Cardiac muscle cell (in vitro differentiated cells and primary cell): ENCODE measurements at places on chromosomes 5 and 9.

GRCh38 chr5:59764361-59764760, 129.2 kb downstream of the PDE4D start:
- DNase-seq = no peak

GRCh38 chr5:12073426-12073825, 169.2 kb upstream of the CTNND2 start:
- DNase-seq = no peak

- no peak for DNase-seq
These were observed 23.4 kb downstream of the GLT6D1 start for GRCh38 chr9:135615666-135616618.

DNA sequence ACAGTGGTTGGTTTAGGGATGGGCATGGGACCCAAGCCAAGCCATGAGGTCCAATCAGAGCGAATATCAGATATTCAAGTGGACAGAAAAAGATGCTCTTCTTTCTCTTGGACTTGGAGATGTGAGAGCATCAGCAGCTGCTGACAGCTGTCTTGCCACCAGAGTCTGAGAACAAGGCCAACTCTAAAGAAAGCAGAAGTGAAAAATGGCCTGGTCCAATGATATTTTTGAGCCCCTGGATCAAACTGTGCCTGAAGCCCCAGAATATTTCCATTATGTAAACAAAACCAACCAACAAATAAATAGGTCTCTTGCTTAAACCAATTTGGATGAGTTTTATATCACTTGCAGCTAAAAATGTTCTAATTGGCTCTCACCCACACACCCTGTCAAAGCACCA, 30.7 kb upstream of the JADE2 start:
- DNase-seq = no peak

DNA sequence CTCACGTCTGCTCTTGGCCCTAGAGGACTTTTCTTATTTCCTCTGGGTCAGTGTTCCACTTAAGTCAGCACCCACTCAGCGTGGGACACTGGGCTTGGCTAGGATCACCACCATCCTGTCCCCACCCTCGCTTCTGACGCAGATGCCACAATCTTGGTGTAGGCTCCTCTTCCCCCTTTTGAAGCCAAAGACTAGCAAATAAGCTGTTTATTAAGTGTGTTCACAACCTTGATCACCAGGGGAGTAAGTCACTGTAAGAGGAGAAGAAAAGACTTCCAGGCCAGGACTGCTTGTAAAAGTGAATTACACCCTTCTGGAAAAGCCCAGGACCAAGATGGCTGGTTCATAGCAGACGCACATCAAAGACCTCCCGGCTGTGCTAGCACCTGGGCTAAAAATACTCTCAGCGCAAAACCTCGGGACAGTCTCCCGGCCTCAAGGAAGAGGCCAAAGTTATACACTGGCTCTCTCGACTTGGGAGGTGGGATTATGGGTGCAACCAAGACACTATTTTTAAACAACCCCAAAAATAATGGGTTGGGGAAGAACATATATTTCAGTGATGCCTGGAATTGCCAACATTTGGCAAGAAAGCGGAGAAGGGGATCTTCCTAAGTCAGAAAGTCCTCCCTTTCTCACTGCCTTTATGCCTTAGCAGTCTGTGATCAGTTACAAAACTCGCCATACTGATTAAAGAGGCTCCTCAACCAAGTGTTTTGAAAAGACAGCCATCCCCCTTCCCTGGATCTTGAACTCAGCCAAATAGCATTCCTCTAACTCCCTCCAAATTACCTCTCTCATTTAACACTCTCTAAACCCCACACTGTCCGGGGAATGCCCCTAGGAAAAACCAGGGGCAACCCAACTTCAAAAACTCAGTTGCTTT, 69.4 kb downstream of the RAPGEF1 start:
- no peak for DNase-seq

GRCh38 chr9:15433661-15434060, 11.0 kb downstream of the SNAPC3 start:
- DNase-seq = no peak

- DNase-seq = peak; percentile 71
These were observed 524 bp downstream of the PRR7 start for GRCh38 chr5:177447066-177447610.

DNA sequence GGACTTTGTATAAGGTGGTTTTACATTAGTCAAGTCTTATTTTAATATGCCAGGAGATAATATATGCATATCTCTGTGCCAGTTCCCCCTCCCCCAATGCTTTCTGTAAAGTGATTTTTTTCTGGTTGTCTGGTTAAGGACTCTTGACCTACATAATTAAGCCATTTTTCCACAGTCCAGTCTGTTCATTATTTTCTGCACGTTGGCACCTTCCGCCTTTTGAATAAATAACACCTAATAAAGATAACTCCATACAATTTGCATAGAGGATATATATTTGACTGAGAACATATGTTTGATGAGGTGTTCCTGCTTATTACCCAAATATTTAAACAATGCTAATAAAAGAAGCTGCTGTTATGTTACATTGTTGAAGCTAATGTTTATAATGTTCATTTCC, 320.9 kb downstream of the DMAC1 start:
- no peak for DNase-seq

- peak; percentile 85 for DNase-seq
These were observed 142.3 kb upstream of the ANKH start for GRCh38 chr5:15013654-15014463.

GRCh38 chr9:130940027-130940549, 1.0 kb upstream of the FIBCD1 start:
- DNase-seq = no peak

- DNase-seq = peak; percentile 83
These were observed 2.8 kb downstream of the TMEM171 start for GRCh38 chr5:73122875-73123810.
